ENCODE measurements at places on chromosomes 3 and 15.

DNA sequence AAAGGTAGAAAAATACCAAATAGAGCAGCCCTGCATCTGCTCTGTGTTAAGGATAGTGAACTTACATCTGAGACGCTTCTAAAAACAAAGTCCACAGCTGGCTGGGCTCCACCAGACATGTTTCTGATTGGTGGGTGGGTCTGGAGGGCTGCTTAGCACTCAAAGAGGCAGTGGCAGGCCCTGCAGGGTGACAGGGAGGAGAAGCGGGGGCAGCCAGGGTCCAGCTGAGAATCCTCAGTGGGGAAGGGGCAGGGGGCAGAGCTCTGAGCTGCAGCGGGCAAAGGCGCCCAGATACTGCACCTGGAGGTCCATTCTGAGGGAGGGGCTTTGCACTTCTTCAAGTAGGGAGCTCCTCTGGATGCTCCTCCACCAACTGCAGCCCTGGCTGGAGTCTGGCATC lies 28.1 kb downstream of the PRR23E start:
- no peak for DNase-seq

DNA sequence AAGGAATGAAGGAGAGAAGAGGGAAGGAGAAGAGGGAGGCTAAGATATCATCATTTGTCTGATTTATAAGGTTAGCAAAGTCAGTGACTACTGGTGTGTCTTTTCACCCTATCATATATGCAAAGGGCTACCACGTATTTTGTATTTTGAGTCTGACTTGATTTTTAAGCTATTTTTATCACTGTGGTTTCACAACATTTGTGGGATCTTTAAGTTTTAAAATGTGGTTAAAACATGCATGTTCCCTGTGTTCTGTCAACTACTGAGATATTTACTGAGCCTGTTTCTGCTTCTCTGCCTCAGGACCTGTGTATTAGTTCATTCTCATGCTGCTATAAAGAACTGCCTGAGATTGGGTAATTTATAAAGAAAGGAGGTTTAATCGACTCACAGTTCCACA lies 22.5 kb upstream of the SPTSSB start:
- no peak for DNase-seq

DNA sequence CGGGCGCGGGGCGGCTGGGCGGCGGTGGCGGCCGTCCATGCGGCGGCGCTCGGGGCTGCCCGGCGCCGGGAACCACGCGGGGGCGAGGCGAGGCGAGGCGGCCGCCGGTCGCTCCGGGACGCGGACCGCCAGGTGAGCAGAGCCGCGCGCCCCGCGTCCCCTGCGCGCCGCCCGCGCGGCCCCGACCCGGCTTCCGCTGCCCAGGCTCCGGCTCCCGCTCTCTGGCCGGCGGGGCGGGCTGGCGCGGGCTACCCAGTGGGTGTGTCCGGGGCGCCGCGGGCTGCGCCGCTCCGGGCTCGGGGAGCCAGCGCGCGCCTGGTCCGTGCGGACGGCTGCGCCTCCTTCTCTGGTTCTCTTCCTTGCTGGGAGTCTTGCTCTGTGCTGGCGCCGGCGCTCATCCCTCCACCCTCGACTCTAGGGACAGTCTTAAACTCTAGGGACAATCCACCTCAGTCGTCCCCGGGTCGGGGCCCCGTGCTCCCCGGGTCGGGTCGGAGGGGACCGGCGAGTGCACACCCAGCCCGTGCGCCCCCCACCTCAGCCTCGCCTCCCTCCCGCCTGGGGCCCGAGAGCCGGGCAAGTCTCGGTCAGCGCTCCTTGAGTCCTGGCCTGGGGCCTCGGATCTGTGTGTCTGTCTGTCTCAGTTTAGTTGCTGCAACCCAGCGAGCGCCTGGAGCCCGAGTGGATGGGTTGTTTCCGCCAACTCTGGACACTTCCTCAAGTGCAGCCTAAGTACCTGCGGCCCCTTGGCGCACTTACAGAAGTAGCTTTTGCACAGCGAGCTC lies 488 bp downstream of the THSD4 start:
- no peak for DNase-seq

- DNase-seq, result no peak
These were observed 2.5 kb upstream of the GATA2 start for GRCh38 chr3:128495435-128495970.

DNA sequence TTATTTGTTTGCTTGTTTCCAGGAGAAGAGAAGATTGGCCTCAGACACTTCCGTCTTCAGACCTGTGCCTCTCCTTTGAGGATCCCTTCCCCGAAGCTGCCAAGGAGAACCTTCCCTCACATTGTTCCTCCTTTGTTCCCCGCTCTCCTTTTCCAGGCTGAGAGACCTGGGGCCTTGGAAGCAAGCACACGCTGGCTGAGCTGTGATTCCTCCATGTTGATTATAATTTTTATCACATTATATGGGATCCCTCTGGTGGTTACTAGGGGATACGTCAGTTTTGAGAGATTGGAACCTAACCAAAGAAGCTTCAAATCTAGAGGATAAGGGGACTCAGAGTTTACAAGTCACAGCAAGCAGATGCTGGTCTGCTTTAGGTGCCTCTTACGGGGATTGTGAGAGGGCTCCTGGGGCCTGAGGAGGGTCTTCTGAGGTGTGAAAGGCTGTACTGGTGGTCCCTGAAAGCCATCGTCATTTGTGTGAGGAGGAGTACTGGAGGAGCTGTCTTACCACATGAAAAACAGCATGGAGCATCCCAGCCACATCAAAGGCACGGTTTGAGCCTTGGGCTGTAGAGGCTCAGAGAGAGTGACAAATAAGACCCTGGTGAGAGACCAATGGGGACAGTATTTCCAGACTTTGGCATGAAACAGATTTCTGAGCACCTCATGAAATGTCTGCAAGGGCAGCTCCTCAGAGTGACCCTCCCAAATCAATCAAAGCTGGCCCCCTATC lies 760.1 kb upstream of the CFAP20DC start:
- DNase-seq, result no peak

GRCh38 chr15:38860253-38860652 lies 295.6 kb upstream of the RASGRP1 start:
- no peak for DNase-seq

- DNase-seq, result no peak
These were observed 584 bp upstream of the XCR1 start for GRCh38 chr3:46027736-46028397.

- no peak for DNase-seq
These were observed 104.8 kb upstream of the HERC1 start for GRCh38 chr15:63938486-63939061.

DNA sequence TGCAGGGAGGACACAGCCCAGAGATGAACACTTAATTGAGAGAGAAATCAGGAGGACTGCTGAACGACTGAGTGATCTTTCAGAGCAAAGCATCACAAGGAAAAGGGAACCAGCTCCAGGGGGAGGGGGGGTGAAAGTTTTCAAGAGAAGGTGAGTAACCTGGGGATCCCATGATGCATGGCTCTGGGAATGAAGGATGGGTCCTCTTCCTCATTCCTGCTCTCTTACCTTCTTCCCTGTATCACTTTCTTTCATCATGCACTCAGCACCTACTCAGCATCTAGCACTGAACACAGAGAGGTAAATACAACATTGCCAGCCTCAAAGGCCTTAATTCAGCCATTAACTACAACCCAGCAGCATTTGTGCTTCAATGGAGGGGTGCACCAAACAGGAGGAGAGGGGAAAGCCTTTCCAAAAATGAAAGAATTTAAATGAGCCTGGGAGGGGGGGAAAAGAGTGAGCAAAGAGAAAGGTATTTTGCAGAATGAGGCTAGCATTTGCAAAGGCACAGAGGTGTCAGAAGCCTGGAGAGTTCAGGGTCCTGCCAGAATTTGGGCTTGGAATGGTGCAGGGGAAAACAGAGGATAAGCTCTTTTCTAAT lies 427.4 kb downstream of the FOXP1 start:
- DNase-seq, result no peak

- peak; percentile 69 for DNase-seq
These were observed 134.8 kb upstream of the MB21D2 start for GRCh38 chr3:193052354-193053045.

- no peak for DNase-seq
These were observed 237.6 kb upstream of the SETMAR start for GRCh38 chr3:4065554-4065953.

DNA sequence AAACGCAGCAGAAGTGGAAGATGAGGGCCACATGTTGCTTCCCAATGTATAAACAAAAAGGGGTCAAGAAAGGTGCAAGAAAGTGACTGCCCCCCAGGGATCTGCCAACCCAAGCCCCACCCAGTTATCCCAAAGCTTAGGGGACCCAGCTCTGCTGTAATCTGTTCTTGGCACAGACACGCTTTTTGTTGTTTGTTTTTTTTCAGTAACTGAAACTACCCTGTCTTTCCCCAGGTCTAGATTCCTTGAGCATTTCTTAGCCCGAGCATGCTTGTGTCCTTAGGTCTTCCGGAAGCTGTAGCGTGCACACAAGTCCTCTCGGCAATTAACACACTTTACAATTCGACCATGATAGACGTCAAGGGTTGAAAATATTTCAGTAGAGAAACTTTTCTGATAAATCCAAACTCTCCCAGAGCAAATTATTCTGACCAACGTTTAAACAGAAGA lies 8.5 kb upstream of the PPARG start:
- no peak for DNase-seq

DNA sequence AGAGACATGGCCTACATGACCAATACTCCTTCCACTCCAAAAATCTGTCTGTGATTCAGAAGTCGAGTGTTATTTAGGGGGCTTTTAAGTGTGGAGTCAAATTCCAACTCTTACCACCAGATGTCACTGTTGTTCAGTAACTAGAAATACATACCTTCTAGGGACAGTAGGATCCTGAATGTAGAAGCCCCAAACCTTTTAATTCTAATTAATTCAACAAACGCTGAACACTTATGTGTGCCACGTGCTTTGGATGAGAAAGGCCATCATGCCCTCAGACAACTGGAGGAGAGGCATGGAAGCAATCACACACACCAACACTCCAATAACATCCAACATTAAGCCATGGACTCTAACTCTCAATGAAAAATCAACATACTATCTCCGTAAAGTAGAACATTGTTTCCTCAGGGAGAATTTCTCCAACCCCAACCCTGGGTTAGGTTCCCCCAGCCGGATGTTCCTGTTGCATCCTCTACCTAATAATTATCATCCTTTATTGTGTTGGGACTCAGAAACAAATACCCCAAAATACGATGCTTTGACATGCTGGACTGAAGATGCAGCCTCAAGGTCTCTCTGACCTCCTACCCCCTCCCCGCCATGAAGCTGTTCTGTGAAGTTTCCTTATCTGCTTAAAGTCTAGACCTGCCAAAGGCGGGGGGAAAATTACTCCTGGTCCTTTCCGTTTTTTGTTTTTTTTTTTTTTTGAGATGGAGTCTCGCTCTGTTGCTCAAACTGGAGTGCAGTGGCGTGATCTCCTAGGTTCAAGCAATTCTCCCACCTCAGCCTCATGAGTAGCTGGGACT lies 8.0 kb upstream of the CCDC13 start:
- peak; percentile 5 for DNase-seq

All from NCI-H2171 (cell line).